ENCODE measurements at places on chromosomes 11 and 22. TPM values are rescaled to one million over a fixed set of nuclear protein-coding genes. Genes with fewer than 3 reads are reported as not detected.

Gene ACRV1
- 0.08 TPM for total RNA-seq

DNA sequence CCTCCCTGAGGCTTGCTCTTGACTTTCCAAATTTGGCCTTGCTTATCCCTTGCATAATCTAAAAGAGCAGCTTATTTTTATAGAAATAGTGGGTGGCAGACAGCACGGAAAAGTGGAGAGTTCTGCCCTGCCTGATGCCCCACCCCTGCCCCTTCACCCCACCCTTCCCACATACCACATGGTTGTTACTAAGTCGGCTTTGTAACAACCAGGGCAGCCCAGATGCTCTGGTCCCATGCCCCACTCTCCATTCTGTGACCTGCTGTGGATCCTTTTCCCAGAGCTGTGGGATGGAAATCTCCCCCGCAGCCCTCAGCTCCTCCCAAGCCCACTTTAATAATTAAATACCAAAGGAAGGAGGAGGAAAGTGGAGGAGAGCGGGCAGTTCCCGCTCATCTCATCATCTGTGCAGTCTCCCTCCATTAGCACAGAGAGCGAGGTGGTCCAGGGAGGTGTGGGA is 10.9 kb downstream of the MRGPRF start:
- no peak for DNase-seq
- H3K27me3 ChIP-seq, result peaks cover 14% of the 10 kb centered on the region
- no peak overlapping the region for H3K27ac ChIP-seq
- H3K4me1 ChIP-seq, result peaks cover 8% of the 10 kb centered on the region
- H3K36me3 ChIP-seq, result no peaks in the 10 kb centered on the region
- H3K4me3 ChIP-seq, result no peak overlapping the region

Gene TRIM22
- total RNA-seq, result 0.65 TPM

DNA sequence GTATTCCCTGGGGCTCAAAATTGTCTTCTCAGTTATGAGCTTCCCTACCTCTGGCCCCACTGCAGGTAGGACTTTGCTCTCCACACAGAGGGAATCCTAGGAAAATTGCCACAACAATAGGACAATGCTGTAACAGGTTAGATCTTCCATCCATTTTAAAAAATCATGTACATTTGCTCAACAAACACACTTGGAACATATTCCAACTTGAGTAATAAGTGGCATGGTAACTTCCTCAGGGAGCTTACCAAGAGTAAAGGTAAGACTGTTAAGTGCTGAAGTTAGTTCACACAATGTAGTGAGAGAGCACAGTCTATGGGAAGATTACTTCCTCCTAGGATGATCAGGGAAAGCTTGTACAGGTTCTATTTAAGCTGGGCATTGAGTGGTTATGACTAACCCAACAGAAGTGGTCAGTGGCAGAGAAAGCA is 78.9 kb upstream of the BIRC3 start:
- no peaks in the 10 kb centered on the region for H3K27me3 ChIP-seq
- no peak for DNase-seq
- H3K4me1 ChIP-seq, result no peaks in the 10 kb centered on the region
- H3K36me3 ChIP-seq, result no peaks in the 10 kb centered on the region
- no peak overlapping the region for H3K4me3 ChIP-seq

DNA sequence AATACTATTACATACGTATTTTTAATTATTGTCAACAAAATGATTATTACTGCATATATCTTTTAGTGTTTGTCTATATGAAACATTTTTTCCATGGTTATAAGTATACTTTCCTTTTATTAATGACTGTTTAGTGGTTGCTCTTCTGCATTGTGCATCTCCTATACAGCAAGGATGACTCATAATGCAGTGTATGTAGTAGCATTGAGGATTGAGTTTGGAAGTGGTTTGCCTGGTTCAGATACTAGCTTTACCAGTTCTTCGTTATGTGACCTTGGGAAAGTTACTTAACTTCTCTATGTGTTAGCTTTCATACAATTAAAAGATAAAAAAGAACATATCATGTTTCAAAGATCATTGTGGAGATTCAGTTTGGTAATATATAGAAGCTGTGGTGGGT is 44.1 kb downstream of the CHORDC1 start:
- no peaks in the 10 kb centered on the region for H3K27me3 ChIP-seq
- no peak overlapping the region for H3K4me3 ChIP-seq
- no peaks in the 10 kb centered on the region for H3K36me3 ChIP-seq
- no peak overlapping the region for H3K27ac ChIP-seq
- no peak for DNase-seq

GRCh38 chr11:66864924-66865697 is 8.2 kb downstream of the LRFN4 start:
- H3K4me3 ChIP-seq, result no peak overlapping the region
- H3K27me3 ChIP-seq, result no peaks in the 10 kb centered on the region
- H3K27ac ChIP-seq, result no peak overlapping the region
- DNase-seq, result no peak
- peaks cover 20% of the 10 kb centered on the region for H3K4me1 ChIP-seq

- H3K27ac ChIP-seq, result no peak overlapping the region
- peaks cover 54% of the 10 kb centered on the region for H3K36me3 ChIP-seq
- H3K27me3 ChIP-seq, result no peaks in the 10 kb centered on the region
- H3K4me1 ChIP-seq, result no peaks in the 10 kb centered on the region
- H3K4me3 ChIP-seq, result no peak overlapping the region
Observed at GRCh38 chr11:108170184-108170583, 48.8 kb downstream of the ACAT1 start.

Gene PATZ1
- 22.6 TPM for total RNA-seq

GRCh38 chr11:34860034-34860433 is 56.1 kb downstream of the APIP start:
- DNase-seq, result no peak
- H3K4me3 ChIP-seq, result no peak overlapping the region
- H3K36me3 ChIP-seq, result no peaks in the 10 kb centered on the region
- no peak overlapping the region for H3K27ac ChIP-seq
- H3K4me1 ChIP-seq, result peaks cover 4% of the 10 kb centered on the region

Gene LRRC10B
- 40.2 TPM for total RNA-seq

Gene MFRP
- not detected for total RNA-seq

Gene FGF3
- total RNA-seq, result not detected

DNA sequence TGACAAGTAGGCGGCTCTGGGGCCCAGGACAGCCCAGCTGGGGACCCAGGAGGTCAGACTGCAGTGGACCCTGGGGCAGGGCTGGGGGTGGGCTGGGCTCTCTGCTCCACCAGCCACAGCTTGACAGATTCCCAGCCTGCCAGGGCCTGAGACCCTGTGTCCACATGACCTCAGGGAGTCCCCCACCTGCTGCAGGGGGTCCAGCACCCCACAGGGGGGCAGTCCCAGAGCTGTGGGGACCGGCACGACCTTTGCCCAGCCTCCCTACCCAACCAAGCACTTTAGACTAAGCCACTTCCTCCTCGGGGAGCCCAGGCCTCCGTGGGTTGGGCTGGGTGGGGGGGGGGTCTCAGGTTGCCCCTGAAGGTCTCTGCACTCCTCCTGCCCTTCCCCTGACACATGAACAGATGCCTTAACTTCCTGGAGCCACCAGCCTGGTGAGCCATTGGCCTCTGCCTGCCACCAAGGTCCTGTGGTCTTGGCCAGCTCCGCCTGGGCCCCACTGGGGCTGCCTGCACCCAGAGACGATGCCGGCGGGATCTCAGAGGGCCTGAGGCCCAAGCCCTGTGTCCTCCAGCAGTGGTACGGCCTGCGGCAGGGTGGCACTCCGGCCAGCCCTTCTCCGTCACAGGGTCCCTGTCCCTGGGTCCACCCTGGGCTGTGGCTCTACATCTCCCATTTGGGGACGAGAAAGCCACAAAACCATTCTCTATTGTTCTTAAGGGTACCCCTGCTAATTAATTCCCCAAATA is 3.4 kb downstream of the CCDC188 start:
- H3K27ac ChIP-seq, result no peak overlapping the region
- no peak for DNase-seq
- H3K27me3 ChIP-seq, result 0 out of 2 replicates have a peak, but pooled peaks cover under 1% of the 10 kb centered on the region
- no peaks in the 10 kb centered on the region for H3K36me3 ChIP-seq
- no peaks in the 10 kb centered on the region for H3K4me1 ChIP-seq

- H3K27ac ChIP-seq, result no peak overlapping the region
- no peaks in the 10 kb centered on the region for H3K27me3 ChIP-seq
- H3K4me1 ChIP-seq, result no peaks in the 10 kb centered on the region
- no peak for DNase-seq
- H3K4me3 ChIP-seq, result no peak overlapping the region
Observed at GRCh38 chr11:80515097-80515496, 1074.3 kb upstream of the TENM4 start.

DNA sequence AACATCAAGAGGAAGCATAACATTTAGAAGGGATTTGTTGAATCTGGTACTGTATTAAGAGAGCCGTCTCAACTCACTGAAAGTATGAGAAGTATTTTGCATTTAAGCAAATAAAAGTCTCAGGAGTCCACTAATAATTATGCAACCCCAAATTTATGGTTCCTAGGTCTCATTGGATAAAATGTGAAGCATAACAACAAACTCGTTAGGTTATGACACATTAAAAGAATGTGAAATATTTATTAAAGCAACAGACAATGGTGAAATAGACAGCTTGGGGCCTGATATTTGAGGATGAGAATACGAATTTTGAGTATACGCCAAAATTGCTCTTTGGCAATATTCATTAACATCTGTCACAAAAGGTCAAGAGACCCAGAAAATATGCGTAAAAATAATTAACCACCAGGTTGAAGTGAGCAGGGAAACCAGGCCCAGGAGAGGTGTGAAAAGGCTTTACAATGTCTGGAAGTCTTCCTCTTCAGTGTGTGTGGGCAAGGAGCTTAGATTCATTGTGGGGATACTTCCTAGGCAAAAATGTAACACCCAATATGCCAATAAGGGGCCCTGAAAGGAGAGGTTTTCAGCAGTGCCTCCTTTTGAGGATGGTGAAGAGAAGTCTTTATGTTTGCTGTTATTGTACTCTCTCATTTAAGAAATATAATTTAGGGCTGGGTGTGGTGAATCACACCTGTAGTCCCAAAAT is 89.2 kb downstream of the FDX1 start:
- no peaks in the 10 kb centered on the region for H3K27me3 ChIP-seq
- H3K4me1 ChIP-seq, result no peaks in the 10 kb centered on the region
- DNase-seq, result no peak

DNA sequence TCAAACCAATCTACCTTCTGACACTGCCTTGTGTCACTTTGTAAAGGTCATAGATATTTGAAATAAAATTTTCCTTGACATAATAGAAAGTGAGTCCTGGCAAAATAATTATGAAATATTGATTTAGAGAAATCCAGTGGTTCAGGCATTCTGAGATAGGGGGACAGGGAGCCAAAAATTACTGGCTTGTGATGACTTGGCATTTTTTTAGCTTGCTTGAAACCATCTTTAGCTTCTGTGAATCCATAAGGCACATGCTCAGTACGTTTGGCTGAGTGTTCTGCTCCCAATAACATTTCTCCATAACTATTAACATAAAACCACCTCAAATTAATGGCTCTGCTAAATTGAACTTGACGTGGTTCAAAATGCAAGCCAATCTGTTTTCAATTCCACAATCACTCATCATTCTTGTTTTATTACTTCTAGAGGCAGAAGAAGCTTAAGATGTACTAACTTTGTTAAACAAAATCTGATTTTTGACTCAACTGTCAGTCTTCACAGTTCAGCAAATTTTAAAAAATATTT is 209.0 kb downstream of the LRRC4C start:
- H3K4me1 ChIP-seq, result no peaks in the 10 kb centered on the region
- no peak overlapping the region for H3K27ac ChIP-seq
- 0 out of 2 replicates have a peak, but pooled peaks cover 6% of the 10 kb centered on the region for H3K27me3 ChIP-seq
- DNase-seq, result no peak
- no peak overlapping the region for H3K4me3 ChIP-seq
- H3K36me3 ChIP-seq, result no peaks in the 10 kb centered on the region

GRCh38 chr11:45457649-45458048 is 171.5 kb upstream of the SYT13 start:
- H3K4me1 ChIP-seq, result no peaks in the 10 kb centered on the region
- H3K4me3 ChIP-seq, result no peak overlapping the region
- peaks cover 3% of the 10 kb centered on the region for H3K27me3 ChIP-seq
- H3K36me3 ChIP-seq, result no peaks in the 10 kb centered on the region

DNA sequence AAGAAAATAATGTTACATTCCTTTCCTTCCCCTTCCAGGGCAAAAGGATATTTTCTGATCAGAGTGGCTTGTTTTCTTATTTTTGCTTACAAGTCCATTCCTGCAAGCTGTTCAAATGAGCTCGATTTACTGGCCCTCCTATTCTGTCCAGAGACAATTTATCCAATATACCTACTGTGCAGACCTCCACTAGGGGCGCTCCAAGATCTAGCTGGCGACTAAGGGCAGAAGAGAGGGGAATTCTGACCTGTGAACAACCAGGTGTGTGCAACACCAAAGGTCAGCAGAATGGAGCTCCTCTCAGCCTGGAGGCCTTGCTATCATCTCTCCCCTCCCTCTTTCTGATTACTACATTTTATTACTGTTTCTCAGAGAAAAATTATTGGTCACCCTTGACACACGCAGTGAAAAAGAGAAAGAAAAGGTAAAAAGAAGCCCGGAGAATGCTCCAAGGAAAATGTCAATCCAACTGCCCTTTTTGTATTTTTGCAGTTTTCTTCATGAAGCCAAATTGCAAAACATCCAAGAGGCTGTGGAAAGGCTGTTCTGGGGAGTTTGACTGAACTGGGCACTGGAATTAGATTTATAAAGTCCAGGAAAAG is 3.2 kb downstream of the SEZ6L start:
- no peaks in the 10 kb centered on the region for H3K4me1 ChIP-seq
- DNase-seq, result peak; percentile 27
- no peaks in the 10 kb centered on the region for H3K36me3 ChIP-seq
- H3K27me3 ChIP-seq, result no peaks in the 10 kb centered on the region
- no peak overlapping the region for H3K27ac ChIP-seq
- H3K4me3 ChIP-seq, result no peak overlapping the region

Gene ATP6V1E1
- total RNA-seq, result 88.5 TPM

Gene ASPHD2
- total RNA-seq, result 4.0 TPM

DNA sequence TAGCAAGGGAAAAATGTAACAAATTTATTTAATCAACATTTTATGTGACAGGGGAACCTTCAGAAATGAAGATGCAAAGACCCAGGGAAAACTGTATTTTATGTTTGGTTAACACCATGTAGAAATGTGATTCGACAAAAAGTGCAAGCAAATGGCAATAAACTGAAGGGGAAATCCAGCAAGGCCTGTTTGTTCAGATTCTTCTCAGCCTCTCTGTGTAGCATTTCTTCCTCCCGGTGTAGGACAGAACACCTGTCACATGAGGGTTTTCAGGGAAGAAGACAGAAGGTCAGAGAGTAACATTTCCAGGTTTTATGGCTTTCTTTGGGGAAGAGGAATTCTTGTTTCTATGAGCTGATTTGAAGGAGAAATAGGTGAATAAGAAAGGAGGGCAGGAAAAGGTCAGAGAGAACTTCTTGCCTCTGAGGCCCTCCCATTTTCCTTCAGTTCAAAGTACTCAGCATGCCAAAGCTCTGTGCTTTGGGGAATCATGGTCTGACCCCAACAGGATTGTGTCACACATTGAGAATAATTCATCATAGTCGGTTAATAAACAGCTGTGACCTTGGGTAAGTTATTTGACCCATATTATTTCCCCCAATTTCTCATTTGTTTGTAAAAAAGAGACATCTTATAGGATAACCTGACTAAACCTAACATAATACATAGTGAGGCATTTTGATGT is 45.5 kb upstream of the ME3 start:
- no peaks in the 10 kb centered on the region for H3K27me3 ChIP-seq
- no peaks in the 10 kb centered on the region for H3K4me1 ChIP-seq
- no peak overlapping the region for H3K27ac ChIP-seq
- H3K4me3 ChIP-seq, result no peak overlapping the region

- DNase-seq, result no peak
- H3K4me3 ChIP-seq, result no peak overlapping the region
- H3K36me3 ChIP-seq, result no peaks in the 10 kb centered on the region
- H3K27me3 ChIP-seq, result no peaks in the 10 kb centered on the region
Observed at GRCh38 chr22:23396362-23397007, 183.6 kb downstream of the IGLL1 start.

Measured in SJCRH30 (cell line).